Ecto neural progenitor cell (in vitro differentiated cells): ENCODE measurements at places on chromosomes 12 and 14.

GRCh38 chr12:103687253-103687652, 100.2 kb downstream of the STAB2 start:
- DNase-seq: no peak

DNA sequence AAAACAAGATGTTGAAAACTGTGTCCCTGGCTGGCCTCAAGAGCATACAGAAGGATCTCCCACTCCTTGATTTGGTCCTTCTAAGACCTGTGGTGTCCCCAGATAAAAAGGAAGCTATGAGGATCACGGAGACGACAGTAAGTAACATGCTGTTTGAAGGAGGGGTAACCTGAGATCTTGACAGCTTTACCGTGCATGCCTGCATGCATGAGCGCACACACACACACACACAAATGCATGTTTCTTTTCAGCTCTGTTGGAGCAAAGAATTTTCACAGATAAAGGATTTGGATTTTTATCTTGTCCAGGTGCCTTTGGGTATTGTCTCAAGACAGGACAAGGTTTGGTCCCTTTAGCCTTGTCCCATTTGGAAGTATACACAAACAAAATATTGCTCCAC, 411.6 kb upstream of the CCDC196 start:
- no peak for DNase-seq

DNA sequence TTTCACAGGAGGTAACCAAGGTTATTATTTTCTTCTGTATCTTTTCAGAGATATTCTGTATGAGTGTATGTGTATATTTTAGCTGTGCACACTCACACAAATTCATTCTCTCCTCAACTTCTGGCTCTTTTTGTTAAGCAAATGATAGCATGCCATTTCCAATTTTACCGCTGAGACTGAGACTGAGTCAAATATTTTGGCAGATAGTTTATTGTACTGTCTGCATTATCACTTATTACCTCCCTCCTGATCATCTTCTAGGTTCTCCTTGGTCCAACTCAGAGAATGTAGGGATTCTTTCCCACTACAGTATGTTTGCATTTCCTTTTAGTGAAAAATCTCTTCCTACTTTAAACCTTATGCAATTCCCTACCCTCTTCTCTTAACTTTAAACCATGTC, 33.3 kb downstream of the DACT1 start:
- DNase-seq: no peak

- DNase-seq: peak; percentile 85
Observed at GRCh38 chr12:91109148-91109564, 2.1 kb downstream of the LUM start.

DNA sequence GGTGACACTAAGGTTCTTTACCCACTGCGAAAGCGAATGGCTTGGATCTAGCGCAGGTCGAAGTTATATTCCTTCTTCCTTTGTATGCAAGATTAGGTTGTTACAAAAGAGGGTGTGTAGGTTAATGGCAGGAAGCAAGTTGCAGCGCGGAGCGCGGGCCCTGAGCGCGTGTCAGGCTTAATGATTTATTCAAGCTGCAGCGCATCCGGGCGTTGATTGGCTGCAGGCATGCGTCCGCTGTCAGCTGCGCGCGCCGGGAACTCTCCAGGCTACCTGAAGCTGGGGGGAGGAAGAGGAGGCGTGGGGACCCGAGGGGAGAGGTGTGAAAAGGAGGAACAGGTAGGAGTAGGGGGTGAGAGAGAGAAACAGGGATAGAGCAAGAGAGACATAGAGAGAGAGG, 7.4 kb downstream of the ASCL1 start:
- DNase-seq: peak; percentile 82
